ENCODE measurements at places on chromosomes 1 and 21.

GRCh38 chr1:6358757-6359201, 34.8 kb downstream of the ACOT7 start:
- peak; percentile 38 for DNase-seq

DNA sequence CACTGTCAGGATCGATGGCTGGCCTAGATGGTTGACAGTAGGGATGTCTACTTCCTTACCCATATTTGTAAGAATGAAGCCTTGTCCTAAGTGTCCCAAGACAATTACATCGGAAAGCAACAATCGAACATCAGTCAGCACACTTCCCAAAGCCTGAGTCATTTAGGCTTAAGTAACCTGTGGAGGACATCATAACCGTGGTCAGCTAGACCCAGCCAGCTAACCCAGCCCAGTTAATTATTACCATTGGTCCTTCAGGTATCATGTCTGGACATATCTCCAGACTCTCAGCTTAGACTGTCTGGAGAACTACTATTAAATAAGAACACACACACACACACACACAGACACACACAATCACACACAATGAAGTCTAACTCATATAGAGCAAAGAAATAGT, 264.7 kb downstream of the TRABD2B start:
- DNase-seq, result no peak

GRCh38 chr1:84936116-84936810, 43.3 kb upstream of the LPAR3 start:
- DNase-seq, result peak; percentile 12

- peak; percentile 10 for DNase-seq
These were observed 4.3 kb upstream of the C1QTNF12 start for GRCh38 chr1:1250786-1251284.

DNA sequence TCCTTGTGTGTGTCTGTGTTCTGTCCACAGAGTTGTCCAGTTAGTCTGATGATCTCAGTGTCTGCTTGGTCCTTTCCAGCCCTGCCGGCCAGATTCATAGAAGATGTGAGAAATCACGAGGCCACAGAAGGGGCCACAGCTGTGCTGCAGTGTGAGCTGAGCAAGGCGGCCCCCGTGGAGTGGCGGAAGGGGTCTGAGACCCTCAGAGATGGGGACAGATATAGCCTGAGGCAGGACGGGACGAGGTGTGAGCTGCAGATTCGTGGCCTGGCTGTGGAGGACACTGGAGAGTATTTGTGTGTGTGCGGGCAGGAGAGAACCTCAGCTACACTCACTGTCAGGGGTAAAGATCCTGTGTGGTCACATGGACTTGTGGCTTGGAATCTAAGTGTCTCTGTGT, 95.8 kb downstream of the OBSCN start:
- DNase-seq, result peak; percentile 6

DNA sequence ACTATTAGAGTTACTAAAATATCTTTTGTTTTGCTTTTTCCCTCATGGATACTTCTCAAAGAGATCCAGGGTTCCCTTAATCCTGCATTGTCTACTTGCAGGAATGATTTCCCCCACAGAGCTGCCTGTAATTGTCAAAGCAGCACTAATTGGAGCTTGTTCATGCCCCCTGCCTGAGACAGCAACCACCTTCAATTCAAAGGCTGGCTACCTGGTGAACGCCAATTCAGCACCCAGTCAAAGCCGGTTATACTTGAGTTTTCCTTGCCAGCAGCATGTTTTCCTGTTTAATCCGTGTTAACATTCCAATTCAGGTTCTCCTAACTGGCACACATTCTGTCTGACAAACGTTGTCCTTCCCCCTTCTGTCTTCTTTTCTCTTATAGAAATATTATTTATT, 382.9 kb downstream of the NTNG1 start:
- DNase-seq, result no peak

GRCh38 chr1:227343206-227343605, 24.9 kb upstream of the CDC42BPA start:
- no peak for DNase-seq

GRCh38 chr1:155471891-155472290, 90.7 kb downstream of the ASH1L start:
- no peak for DNase-seq

DNA sequence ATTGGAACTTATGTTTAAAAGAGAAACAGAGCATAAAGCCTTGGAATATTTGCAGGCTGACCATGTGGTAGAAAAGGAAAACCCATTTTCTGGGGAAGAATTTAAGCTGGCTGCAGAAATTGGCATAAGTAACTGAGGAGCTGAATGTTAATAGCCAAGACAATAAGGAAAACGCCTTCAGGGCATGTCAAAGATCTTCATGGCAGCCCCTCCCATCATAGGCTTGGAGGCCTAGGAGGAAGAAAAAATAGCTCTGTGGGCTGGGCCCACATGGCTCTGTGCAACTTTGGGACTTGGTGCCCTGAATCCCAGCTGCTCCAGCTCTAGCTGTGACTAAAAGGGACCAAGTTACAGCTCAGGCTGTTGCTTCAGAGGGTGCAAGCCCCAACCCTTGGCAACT, 51.5 kb downstream of the CTH start:
- DNase-seq, result no peak

DNA sequence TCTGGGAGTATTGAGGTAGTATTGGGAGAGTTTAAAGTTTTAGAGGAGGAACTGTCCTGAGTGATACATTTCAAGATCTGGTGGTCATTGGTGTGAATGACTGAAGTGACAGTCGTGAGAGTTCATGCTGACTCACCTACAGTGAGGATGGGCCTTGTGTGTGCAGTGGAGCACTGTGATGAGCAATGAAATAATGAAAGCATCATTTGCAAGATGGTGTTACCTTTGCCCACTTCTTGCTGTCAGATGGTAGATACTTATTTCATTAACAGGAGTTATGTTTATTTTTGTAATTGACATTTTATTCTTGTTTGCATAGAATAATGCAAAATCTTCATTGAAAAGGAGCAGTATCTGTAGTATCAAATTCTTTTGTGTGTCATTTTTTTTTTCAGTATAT, 29.0 kb downstream of the POU2F1 start:
- DNase-seq, result no peak

All from BE2C (cell line).